Body of pancreas (tissue), 4 donors: ENCODE measurements at places on chromosomes 11 and 22. TPM values are rescaled to one million over a fixed set of nuclear protein-coding genes. Genes with fewer than 3 reads are reported as not detected.
A peak's percentile ranks its signal among the peaks of the same experiment; 100 is the strongest.

- H3K4me3 ChIP-seq: no peak overlapping the region
- no peak for DNase-seq
- no peaks in the 10 kb centered on the region for H3K36me3 ChIP-seq
- H3K27me3 ChIP-seq: no peaks in the 10 kb centered on the region
- H3K4me1 ChIP-seq: no peaks in the 10 kb centered on the region
These were observed 121.6 kb downstream of the DDX10 start for GRCh38 chr11:108786281-108786990.

PACSIN2 gene
- 118 TPM for total RNA-seq

- H3K4me3 ChIP-seq: no peak overlapping the region
- H3K4me1 ChIP-seq: peaks cover 18% of the 10 kb centered on the region
- no peaks in the 10 kb centered on the region for H3K27me3 ChIP-seq
These were observed 112.5 kb downstream of the MICAL3 start for GRCh38 chr22:17911887-17912286.

DNA sequence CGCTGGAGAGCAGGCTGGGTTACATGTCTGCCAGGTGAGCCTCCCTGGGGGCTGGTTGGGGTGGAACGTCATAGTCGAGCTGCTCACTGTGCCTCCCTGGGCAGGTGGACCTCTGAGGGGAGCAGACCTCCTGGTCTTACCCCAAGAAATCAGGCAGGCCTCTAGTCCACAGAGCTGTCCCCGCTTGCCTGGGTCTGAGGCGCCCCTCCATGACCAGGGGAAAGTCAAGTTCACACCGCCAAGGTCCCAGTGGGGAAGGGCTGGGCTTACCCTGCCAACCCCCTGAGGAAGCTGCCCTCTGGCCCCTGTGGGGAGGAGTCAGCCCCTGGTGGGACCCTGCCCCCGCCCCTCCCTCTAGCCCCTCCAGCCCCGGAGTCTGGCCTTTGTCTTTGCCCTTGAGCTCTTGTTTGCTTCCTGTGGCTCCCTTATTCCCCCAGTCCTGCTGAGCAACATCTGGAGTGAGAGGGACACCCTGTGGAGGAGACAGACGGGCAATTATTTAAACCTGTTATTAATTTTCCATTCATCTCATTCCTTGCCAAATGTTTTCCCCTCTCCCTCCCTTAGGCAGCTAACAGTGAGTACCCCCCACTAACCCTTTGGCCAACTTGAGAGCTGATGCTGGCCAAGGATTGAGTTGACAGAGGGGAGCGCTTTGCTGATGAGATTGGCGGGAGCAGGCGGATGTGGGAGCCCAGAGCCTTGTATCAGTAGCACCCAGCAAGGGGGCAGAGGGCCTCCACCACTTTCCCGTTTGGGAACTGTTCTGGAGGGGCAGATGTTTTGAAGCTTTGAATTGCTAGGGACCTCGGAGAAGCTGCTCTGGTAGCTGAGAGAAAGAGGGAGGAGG is 83.4 kb downstream of the CEP164 start:
- no peaks in the 10 kb centered on the region for H3K27me3 ChIP-seq
- no peak for DNase-seq
- H3K36me3 ChIP-seq: peaks cover 10% of the 10 kb centered on the region
- H3K4me3 ChIP-seq: no peak overlapping the region
- no peak overlapping the region for H3K27ac ChIP-seq
- no peaks in the 10 kb centered on the region for H3K4me1 ChIP-seq

TP53I11 gene
- total RNA-seq: 91.0 TPM

JAML gene
- 4.9 TPM for total RNA-seq

DNA sequence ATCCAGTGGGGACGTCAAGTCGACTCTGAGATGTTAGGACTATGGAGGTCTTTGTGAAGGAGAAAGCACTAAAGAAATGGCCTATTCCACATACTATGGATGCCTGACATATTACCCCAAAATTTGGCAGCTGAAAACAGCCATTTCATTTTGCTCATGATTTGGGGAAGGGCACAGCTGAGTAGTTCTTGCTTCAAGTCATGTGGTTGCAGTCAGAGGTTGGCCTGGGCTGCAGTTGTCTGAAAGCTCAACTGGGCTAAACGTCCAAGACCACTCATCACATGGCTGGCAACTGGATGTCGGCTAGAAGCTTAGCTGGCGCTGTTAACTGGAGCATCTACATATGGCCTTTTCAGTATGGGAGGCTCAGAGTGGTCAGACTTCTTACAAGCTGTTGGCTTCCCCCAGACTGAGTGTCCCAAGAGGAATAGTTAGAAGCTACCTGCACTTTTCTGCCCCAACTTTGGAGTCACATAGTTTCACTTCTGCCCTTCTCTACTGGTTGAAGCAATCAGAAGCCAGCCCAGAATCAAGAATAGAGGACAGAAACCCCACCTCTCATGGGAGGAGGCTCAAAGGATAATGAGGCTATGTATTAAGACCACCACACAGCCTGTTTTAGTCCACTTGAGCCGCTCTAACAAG is 14.1 kb downstream of the SLC35C1 start:
- H3K4me1 ChIP-seq: no peaks in the 10 kb centered on the region
- H3K27me3 ChIP-seq: no peaks in the 10 kb centered on the region
- no peaks in the 10 kb centered on the region for H3K36me3 ChIP-seq

DNA sequence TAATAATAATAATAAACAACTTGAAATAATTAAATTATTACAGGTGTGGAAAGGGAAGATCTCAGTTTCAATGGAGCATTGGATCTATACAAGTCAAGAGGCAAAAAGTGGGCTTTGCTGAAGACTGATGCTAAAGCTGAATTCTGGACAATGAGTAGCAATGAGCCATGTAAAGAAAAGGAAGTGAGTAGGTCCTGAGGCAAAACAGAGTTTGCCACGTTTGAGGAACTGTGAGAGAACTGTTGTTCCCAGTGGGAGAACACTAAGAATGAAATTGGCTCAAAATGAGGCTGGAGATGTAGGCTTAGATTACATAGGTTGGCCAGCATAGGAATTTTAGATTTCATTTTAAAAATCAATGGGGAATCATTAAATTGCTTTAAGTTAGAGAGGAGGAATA is 33.9 kb upstream of the TEAD1 start:
- DNase-seq: no peak
- no peaks in the 10 kb centered on the region for H3K27me3 ChIP-seq
- H3K27ac ChIP-seq: no peak overlapping the region
- no peaks in the 10 kb centered on the region for H3K4me1 ChIP-seq

PHLDA2 gene
- total RNA-seq: not detected

DNA sequence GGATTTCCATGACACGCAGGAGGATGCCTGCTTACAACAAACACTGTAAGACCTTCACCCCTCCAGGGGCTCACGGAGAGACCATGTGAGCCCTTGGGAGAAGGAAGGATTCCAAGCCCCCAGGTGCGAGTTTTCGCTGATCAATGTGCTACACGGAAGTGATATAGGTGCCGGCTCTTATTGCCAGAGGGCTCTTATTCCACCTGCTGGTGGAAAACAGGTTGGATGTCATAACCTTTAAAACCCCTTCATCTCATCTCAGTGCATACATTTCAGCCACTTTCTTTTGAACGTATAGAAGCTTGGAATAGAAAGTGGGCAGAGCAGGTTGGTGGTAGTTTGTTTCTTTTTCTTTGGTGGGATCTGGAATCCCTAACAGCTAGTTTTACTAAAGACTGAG is 25.8 kb downstream of the LAYN start:
- H3K27me3 ChIP-seq: no peaks in the 10 kb centered on the region
- H3K27ac ChIP-seq: no peak overlapping the region
- H3K4me3 ChIP-seq: no peak overlapping the region

- H3K27me3 ChIP-seq: no peaks in the 10 kb centered on the region
- H3K4me1 ChIP-seq: peaks cover 8% of the 10 kb centered on the region
- H3K4me3 ChIP-seq: no peak overlapping the region
- H3K27ac ChIP-seq: no peak overlapping the region
- H3K36me3 ChIP-seq: no peaks in the 10 kb centered on the region
These were observed 35.4 kb upstream of the CARS1 start for GRCh38 chr11:3092603-3093141.

DNA sequence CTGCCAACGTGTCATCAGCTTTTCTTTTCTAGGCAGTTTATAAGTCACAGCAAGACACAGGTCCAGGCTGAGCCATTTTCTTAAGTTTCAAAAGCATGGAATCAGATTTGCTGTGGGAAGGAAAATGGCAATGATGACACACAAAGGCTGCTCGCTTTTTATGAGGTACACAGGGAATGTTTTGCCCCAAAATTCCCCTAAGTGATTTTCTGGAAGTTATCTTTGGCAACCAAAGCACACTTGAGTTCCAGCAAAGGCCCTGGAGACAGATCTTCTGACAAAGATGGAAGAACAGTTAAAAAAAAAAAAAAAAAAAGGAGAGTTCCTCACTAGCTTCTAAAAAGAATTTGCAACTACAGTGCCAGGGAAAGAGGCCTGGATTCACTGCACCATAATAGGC is 260.8 kb downstream of the LARGE1 start:
- no peaks in the 10 kb centered on the region for H3K27me3 ChIP-seq
- H3K27ac ChIP-seq: no peak overlapping the region
- DNase-seq: no peak
- H3K4me1 ChIP-seq: peaks cover 7% of the 10 kb centered on the region
- no peak overlapping the region for H3K4me3 ChIP-seq

DNA sequence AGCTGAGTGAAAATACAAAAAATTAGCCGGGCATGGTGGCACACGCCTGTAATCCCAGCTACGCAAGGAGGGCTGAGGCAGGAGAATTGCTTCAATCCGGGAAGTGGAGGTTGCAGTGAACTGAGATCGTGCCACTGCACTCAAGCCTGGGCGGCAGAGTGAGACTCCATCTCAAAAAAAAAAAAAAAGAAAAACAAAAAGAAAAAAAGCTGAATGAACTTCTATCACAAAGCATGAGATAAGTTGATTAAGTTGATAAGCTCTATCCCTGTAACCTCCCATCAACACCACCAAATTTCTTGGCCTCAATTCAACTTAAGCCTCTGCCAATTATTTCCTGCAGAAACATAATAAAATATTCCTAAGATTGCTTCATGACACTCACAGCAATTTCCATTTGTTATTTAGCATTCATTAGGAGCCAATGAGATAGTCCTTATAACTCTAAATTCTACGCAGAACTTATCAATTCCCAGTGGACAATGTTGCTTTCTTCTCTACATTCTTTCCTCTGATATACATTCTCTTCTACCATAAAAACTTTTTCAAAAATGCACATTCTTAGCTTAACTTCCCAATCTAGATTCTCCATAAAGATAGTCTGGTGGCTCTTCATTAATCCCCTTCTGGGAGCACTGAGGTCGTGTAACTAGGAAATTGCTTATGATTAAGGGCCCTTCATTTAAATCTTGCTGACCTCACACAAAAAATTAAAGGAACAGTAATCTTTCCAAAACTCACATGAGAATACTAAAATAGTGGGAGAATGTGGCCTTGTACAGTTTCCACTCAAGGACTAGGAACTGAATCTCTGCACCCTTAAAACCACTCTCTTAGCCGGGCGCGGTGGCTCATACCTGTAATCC is 2.9 kb downstream of the AMBRA1 start:
- H3K4me1 ChIP-seq: peaks cover 34% of the 10 kb centered on the region
- no peaks in the 10 kb centered on the region for H3K27me3 ChIP-seq
- DNase-seq: no peak
- H3K4me3 ChIP-seq: no peak overlapping the region
- H3K36me3 ChIP-seq: no peaks in the 10 kb centered on the region

KBTBD3 gene
- 2.0 TPM for total RNA-seq

- no peak overlapping the region for H3K27ac ChIP-seq
- H3K36me3 ChIP-seq: no peaks in the 10 kb centered on the region
- H3K4me1 ChIP-seq: peaks cover 16% of the 10 kb centered on the region
- no peaks in the 10 kb centered on the region for H3K27me3 ChIP-seq
- H3K4me3 ChIP-seq: no peak overlapping the region
These were observed 44.8 kb upstream of the OR9Q1 start for GRCh38 chr11:57978686-57979531.

NCAM1 gene
- 26.0 TPM for total RNA-seq

DNA sequence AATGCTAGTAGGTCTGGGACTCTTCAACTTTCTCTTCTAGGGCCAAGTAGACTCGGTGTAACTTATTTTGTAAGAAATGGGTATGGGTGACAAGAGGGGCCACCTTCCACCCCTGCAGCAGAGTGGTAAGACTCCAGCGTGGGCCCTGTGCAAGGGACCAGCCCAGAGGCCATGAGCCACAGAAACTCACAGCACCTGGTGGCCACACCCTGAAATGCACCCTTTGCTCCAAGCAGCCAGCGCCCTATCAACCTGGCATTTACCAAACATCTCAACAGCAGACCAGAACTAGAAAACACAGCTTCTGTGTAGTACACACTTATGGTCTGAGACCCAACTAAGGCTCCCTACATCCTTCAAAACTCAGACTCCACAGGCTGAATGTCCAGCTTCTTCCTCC is 5.7 kb downstream of the CDCA5 start:
- no peaks in the 10 kb centered on the region for H3K36me3 ChIP-seq
- no peak overlapping the region for H3K27ac ChIP-seq
- peaks cover 5% of the 10 kb centered on the region for H3K4me1 ChIP-seq

DNA sequence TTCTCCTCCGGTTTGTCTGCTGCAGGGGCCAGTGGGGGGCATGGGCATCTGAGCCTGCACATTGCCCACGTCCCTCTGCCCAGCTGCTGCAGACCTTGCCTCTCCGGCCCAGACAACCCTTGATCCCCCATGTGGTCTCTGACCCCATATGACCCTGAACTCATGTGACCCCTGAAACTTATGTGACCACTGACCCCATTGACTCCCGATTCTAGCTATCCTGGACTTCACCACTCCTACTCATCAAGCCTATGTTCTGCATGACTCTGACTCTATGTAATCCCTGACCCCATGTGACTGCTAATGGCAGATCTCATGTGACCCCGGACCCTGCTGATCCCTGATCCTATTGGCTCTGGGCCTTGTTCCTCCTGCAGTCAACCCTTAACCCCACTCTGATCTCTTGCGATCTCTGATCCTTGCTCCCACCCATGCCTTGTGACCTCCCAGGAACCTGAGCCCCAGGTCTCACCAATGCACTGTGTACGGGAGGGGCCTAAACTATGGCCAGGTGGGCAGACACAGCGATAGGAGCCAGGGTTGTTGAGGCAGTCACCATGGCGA is 5.7 kb downstream of the LTBP3 start:
- H3K36me3 ChIP-seq: no peaks in the 10 kb centered on the region
- no peak overlapping the region for H3K4me3 ChIP-seq
- peaks cover 45% of the 10 kb centered on the region for H3K4me1 ChIP-seq
- no peaks in the 10 kb centered on the region for H3K27me3 ChIP-seq
- peak overlapping the region; percentile 76 for H3K27ac ChIP-seq
- no peak for DNase-seq

DNA sequence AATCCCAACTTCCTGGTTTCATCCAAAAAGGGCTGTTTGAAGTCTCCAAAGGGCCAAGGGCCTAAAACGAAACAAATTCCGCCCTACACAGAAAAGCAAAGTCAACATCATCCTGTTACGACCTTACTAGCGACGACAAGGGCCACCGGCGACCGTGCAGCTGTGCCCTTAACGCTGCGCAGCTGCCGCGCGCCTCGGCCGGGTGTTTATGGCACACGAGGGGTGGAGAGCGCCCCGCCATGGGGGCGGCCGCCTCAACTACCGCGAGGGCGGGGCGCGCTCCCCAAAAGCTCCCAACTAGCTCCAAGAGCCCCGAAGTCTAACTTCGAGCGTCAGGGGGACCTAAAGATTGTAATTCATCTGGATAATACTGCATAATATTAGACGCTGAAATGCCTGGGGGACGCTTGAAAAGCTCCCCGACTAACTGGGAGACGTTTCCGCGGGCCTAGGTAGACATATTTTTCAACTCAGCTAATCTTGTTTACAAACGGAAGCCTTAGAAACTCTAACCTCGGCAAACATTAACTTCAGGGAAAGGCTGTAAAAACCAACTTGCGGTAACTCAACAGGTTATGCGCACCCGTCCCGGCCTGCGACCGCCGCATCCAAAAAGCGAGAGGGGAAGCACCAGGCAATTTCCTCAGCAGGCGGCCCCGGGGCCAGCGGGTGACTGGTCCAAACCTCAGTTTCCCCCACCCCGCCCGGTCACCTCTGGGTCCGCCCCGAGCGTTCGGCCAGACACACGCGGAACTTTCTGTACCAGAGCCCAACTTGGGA is 694 bp downstream of the TMEM123 start:
- peak overlapping the region; percentile 77 for H3K4me3 ChIP-seq
- peak; percentile 65 for DNase-seq
- no peaks in the 10 kb centered on the region for H3K27me3 ChIP-seq
- peaks cover 40% of the 10 kb centered on the region for H3K4me1 ChIP-seq
- H3K27ac ChIP-seq: peak overlapping the region; percentile 96
